NAMALWA (cell line): ENCODE measurements at places on chromosomes 16 and 17.

DNA sequence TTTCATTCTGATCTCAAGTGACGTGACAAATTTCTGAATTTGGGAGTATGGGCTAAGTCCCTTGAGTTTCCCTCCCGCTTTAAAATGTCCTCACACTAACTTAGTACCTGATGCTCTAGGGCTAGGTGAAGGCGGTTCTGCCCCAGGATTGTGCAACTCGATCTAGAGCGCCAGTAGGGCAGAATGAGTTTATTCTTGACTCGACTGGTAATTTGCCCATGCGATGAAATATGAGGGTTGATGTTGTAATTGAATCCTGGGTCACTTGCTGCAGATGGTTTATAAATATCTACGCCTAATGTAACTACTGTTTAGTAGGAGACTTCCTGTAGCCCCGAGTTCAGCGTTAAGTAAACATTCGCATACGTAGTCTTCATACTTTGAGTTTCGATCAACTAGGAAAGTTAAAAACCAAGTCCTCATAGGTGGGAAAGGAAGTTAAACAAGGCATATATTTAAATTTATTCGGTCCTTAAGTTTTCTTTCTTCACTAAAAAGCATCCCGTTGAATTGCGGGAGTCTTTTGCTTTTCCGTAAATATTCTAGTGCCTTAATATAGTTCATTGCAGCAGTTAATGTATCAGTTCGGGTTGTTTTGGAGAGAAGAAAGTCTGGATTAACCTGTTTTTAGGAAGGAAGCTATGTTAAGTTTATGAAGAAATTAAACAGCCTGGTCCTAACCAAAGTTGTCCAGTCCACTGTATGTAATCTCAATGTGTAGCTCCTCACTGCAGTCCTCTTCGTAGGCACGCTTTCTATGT is 1.6 kb downstream of the CTCF start:
- DNase-seq = peak; percentile 80

GRCh38 chr16:58832386-58832895 is 98.3 kb upstream of the GOT2 start:
- no peak for DNase-seq

GRCh38 chr17:44913676-44914075 is 1.6 kb downstream of the GFAP start:
- DNase-seq = no peak

DNA sequence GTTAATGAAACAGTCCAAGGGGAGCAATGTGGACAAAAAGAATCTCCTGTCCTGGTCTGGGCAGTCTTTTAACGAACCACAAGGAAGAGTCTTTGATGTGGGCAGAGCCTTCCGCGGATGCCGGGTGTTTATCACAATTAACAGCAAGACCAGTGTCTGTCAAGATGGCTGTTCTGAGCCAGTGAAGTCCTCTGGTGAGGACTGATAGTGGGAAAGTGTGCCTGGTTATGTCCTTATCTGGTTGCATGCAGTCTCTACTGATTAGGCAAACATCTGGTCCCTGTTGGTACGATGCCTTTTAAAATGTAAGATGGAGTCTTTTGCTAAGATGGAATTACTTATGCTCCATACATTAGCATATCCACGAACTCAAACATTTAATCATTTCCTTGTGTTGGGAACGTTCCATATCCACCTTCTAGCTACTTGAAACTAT is 88.5 kb downstream of the ZNF18 start:
- DNase-seq = no peak

DNA sequence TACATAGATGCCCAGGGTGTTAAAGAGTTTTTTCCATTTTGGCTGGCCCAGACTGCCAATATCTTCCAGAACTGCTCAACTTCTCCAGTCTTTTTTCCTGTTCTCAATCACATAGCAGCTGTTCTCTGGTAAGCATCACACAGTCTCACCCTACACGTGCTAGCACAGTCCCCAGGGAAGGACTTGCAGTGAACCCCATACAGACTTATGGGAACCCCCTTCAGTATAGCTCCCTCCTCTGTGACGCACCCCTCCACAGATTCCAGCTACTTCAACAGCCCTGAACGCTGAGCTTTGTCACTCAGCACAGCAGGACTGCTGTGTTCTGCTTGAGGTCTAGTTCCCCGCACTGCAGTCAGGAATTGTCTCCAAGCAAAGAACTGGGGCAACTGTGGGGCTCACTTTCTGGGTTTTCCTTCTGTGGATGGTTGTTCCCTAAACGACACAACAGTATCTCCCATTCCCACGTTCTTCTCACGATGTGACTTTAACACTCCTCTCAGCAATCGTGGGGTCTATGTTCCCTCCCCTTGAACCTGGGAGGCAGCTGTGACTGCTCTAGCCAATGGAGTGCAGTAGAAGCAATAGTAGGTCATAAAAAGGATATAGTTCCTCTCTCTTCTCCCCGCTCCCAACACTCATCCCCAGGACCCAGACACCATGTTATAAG is 3.6 kb downstream of the MMP28 start:
- DNase-seq = no peak

DNA sequence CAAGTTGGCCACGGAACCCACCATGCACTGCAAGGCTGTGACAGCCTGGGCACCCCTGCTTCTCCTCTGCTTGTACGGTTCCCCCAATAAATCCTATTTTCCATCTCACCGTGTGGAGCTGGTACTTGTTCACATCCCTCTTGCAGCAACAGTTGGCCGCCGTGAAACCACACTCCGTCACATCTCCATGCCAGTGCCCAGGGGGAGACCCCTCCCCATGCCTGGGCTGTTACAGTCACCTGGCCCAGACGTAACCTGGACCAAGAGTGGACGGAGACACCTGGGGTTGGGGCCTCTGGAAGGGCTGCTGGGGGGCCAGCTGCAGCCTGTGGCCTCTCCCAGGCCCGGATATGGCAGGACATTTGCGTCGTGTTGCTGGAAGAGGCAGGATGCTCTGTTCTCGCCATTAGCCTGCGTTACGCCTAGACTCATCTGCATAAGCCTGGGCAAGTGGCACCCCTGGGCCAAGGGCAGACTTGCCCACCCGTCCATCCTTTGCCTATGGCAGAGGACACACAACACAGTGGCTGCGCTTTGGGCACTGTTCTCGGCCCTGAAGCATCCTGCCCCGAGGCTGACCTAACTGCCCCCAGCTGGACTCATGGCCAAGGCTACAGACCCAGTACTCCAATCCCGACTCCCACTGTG is 14.2 kb upstream of the KREMEN2 start:
- DNase-seq = no peak

GRCh38 chr16:16164243-16164642 is 59.1 kb downstream of the ABCC6 start:
- DNase-seq = no peak

GRCh38 chr17:20116683-20117309 is 107.6 kb downstream of the SPECC1 start:
- peak; percentile 54 for DNase-seq

DNA sequence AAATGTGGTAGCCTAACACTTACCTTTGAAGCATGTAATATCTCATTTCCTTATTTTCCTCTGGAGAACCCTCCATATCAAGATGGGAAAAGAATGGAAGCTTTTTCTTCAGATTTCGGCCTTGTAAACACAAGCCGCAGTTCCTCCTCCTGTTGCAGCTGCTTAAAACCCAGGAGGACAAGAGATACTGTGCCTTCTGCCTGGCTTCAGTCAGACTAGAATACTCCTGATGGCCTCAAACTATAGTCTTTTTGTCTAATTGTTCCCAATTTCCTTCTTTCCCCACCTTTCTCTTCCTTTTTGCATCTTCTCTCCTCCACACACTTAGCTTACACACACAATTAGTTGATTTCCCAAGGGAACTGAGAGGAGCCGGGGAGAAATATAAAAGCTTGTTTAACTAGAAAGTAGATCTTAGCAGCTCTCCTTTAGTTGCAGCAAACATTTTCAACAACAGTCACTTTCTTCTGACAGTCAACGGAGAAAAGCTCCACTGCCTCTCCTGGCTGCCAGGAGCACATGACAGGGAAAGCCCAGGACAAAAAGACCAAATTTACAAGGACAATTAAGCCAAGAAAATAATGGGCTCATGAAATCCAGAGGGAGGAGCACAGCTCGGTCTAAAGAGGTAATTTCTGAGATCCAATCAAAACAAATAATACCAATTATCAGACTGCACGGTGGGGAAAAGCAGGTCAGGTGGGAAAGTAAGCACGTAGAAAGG is 76.4 kb upstream of the C17orf78 start:
- no peak for DNase-seq

DNA sequence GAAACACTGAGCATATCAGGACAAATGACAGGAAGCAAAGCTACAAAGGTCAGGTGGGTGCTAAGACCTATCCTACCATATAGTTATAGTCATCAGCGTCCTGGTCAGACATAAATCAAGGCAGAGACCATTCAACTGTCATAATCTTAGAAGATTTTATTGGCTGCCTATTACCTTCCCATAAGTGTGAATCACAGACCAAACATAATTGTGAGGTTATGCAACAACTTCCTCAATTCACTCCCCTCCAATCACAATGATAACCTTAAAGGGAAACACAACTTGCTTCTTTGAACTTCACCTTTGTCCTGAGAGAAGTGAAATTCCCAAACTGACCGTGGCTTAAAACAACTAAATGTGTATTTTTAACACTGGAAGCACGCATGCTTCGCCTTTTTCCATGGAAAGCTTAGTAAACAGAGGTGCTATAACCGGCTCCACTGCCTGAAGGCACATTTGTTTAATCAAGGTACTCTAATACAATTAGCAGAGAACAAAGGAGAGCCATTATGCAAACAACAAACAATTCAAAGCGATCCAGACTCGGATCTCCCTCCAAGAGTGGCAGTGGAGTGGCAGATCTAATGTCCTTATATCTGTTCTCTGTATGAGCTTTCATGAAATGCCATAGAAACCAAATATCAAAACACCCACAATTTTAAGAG is 84.9 kb downstream of the TMEM114 start:
- no peak for DNase-seq

DNA sequence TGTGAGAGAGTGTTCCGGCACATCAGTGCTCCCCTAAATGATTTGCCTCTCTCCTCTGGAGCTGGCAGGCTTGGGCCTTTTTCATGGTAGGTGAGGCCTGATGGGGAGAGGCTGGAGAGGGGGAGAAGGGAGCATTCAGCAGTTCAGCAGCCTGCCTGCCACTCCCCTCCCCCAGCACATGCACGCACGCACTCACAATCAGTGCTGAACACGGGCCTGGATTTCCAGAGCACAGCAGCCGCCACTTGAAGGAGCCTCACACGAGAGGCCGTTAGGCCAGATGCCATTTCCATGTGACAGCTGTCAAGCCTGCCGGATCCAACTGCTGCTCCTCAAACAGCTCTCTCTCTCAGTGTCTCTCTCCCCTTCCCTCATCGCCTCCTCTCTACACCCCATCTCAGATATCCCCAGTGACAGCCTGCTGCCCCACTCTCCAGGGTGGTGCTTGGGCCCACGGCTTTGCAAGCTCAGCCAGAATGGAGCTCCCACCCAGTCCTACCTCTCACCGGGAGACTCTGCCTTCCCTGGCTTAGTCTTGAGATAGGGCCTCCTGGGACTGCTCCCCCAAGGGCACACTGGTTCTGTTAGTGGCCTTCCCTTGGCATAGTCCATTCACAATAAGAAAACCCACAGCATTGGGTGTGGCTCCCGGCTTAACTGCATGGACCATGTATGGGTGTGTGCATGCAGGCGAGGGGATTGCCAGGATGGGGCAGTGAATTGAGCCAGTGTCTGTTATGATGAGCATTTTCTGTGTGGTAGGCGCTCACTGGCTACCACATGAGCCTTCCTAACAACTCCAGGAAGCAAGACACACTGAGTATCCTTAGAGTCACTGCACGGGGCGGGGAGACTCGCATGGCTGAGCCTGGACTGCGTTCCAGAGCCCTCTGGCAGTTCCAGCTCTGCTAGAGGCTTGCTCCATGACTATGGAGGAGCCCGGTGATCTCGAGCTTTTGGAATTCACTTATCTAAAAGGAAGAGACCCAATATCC is 226.2 kb downstream of the CCDC182 start:
- no peak for DNase-seq

- DNase-seq = no peak
These were observed 663 bp downstream of the CYB5D1 start for GRCh38 chr17:7858522-7858810.

DNA sequence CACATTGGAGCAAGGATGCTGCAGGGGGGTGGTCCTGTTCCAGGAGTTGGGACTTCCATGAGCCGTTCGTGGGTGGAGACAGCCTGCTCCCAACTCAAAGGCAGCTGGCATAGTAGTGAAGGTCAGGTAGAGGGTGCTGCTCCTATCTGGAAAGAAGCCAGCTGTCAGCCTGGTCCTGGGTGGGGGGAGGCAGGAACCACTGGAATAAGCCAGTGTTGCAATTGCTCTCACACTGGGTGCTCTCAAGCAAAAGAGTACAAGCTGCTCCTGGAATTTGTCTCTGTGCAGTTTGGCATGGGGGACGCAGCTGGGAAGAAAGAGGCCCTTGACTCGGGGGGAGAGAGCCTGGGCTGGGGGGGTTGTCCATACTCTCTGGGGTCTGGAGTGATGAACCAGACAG is 8.7 kb downstream of the CACNG5 start:
- DNase-seq = no peak

DNA sequence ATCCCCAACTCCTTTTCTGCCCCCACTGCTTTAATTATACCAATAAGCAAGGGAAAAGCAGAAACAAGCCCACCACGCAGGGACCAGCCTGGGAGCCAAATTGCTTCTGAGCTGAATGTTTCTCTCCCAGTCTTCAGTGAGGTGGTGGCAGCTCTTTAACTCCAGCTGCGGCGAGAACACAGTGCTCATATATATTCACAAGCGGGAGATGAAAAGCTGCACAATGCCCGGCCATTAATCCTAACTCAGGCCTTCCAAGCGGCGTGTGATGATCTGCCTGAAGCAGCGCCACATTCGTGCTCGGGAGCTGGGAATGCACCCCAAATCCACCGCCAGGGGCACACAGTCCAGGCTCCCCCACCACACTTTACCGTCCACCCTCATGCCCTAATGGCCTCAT is 203.7 kb upstream of the SDK2 start:
- DNase-seq = no peak

- no peak for DNase-seq
These were observed 37.2 kb downstream of the SMPD3 start for GRCh38 chr16:68411086-68411485.

DNA sequence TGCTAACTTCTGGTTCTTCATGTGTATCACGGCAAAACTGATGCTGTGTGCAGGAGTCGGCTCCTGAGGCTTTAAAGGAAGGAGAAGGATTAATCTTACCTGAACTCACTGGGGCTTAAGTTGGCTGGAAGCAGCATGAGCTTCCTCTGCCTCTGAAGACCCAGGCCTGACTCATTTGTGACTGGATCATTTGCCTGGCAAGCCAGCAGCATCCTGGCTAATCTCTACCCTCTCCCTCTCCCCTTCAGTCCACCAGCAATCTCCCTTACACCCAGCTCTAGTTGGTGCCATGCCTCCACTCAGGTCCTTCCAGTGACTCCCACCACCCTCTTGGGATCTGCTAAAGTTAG is 150.3 kb downstream of the IRX3 start:
- no peak for DNase-seq

DNA sequence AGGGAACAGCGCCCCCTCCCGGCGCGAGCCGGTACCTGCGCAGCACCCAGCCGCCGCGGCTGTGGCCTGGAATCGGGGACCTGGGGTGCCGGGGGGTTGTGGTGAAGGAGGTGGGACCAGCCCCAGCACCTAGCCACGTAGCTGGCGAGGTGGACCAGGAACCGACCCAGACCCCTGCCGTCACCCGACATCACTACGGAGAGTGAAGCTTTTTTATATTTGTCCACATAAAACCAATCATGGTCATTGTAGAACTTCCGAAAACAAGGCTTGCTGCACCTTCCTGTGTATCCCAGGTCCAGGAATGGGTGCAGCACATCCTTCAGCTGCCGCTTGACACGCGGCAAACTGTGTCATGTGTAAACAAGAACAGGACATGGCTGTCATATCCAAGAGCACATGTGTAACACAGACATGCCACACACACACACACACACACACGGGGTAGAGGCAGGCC is 1.3 kb downstream of the HBQ1 start:
- peak; percentile 30 for DNase-seq

GRCh38 chr17:73228748-73229236 is 32.9 kb downstream of the CPSF4L start:
- DNase-seq = no peak
